ENCODE measurements at places on chromosomes 7 and 10. TPM values are rescaled to one million over a fixed set of nuclear protein-coding genes. Genes with fewer than 3 reads are reported as not detected.
A peak's percentile ranks its signal among the peaks of the same experiment; 100 is the strongest.

Gene NUTM2A
- 0.17 TPM for total RNA-seq

DNA sequence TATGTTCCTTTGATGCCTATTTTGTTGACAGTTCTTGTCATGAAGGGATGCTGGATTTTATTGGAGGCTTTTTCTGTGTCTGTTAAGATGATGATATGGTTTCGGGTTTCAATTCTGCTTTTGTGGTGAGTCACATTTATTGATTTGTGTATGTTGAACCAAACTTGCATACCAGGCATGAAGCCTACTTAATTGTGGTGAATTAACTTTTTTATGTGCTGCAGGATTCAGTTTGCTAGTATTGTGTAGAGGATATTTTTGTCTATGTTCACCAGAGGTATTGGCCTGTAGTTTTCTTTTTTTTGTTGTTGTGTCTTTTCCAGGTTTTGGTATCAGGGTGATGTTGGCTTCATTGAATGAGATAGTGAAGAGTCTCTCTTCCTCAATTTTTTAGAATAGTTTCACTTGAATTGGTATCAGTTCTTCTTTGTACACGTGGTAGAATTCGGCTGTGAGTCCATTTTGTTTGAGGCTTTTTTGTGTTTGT, 345.9 kb downstream of the KIF20B start:
- DNase-seq, result no peak

Gene MYH16
- 0.51 TPM for total RNA-seq

GRCh38 chr10:13788711-13789447, 202.1 kb downstream of the PRPF18 start:
- peak; percentile 53 for DNase-seq

GRCh38 chr7:50766106-50766848, 16.4 kb downstream of the GRB10 start:
- no peak for DNase-seq

DNA sequence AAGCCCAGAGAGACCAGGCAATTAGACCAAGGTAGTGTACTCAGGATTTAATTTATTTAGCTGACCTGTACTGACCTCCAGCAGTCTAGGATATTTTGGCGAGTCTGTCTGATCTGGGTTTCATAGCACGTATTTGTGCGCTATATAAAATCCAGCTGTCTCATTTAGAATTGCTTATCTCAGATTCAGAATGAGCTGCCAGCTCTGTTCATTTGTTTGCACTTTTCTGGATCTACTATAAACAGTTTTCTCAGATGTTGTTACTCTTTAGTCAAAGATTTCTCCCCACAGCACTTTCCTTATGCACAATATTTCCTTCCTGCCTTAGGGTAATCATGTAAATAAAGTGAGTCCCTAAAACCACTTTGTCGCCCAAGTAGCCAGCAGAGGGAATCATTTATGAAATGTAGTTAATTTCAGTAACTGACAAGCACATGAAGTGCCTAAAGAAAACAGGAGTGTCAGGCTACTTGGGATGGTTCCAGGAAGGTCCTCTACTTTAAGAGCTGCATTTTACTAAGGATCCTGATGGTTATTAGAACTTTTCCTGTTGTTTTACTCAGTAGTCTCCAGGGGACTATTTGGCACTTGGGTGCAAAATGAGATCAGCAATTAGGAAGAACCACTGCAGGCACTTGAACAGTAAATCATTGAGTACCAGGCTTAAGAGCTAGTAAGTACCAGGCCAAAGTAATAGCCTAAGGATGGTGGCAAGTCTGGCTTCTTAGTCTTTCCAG, 226.4 kb downstream of the TWIST1 start:
- DNase-seq, result no peak

Gene GRM3
- total RNA-seq, result not detected

Data from Daoy (cell line).